ENCODE measurements at places on chromosomes 4 and X. TPM values are rescaled to one million over a fixed set of nuclear protein-coding genes. Genes with fewer than 3 reads are reported as not detected.

DNA sequence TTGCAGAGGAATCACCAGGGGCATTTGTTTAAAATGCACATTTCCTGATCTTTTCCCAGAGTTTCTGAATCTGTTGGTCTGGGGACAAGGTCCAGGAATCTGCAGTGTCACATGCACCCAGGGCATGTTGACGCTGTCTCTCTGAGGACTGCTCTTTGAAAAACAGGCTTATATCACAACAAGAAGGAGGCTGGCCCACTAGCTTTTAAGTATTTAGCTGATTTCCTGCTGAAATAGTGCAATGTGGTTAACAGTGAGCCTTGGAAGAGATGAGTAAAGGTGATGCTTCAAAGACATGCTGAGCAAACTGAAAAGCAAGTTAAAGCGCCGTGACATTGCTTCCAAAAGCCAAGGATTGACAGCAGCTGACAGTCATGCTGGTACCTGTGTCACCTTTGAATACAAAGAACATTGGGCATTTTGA, 18.6 kb upstream of the SEPSECS start:
- no peak for DNase-seq

The CXorf38 gene
- 17.9 TPM for total RNA-seq

The RP2 gene
- 8.1 TPM for total RNA-seq

- no peak for DNase-seq
Measured at GRCh38 chr4:99404595-99405287, 30.4 kb downstream of the ADH7 start.

- no peak for DNase-seq
Measured at GRCh38 chr4:128320656-128321055, 33.0 kb upstream of the PGRMC2 start.

GRCh38 chr4:168942985-168943384, 67.1 kb downstream of the CBR4 start:
- no peak for DNase-seq

DNA sequence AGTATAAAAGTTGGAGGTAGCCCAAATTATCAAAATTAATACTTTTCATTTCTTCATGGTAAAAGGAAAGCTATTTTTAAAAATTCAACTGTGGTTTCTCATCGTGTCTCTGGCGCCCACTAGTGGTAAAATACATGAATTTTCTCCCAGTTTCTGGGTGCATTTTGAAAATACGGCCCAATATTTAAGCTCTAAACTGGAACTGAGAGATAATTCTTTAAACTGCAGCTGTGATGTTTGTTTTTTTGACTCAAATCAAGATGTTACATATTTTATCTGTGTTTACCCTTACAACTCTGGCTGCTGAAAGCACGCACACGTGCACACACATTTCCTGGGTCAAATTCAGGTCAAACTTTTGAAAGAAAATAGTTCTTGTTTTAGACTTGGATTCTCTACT, 123.9 kb upstream of the ACSL4 start:
- no peak for DNase-seq

GRCh38 chrX:41705680-41706374, 17.1 kb downstream of the GPR34 start:
- DNase-seq = no peak

GRCh38 chrX:129790808-129791207, 11.1 kb downstream of the SASH3 start:
- DNase-seq = no peak

The CPZ gene
- total RNA-seq = 1.8 TPM

GRCh38 chr4:78710536-78710935, 65.6 kb upstream of the BMP2K start:
- no peak for DNase-seq

DNA sequence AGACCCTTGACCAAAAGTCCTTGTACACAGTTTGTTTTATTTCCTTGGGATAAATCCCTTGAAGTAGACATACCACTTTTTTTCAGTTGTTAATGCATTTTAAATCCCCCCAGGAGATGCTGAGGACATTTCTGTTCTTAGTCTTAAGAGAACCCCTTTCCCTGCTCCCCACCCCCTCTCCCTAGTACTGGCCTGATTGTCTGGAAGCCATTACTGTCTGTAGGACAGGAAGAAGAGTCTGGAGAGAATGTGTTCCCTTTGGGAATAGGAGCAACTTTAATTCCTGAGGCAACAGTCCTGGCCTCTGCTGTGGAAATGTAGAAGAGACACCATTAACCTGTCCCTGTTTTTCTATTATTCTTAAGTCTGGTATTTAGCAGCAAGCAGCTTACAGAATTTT, 52.3 kb upstream of the TMEM131L start:
- DNase-seq = no peak

DNA sequence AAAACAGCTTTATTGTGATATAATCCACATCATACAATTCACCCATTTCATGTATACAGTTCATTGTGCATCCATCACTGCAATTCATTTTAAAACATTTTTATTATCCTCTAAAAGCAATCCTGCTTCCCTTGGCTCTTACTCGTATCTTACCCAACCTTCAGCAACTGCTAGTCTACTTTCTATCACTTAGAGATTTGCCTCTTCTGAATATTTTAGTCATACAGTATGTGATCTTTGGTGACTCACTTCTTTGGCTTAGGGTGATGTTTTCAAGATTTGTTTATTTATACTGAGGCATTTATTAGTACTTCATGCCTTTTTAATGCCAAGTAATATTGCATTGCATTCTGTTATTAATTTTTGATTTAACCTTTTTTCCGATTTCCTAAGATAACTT, 15.0 kb upstream of the MSMO1 start:
- DNase-seq = no peak

- DNase-seq = no peak
Measured at GRCh38 chr4:18021470-18021719, 160 bp downstream of the LCORL start.

- peak; percentile 61 for DNase-seq
Measured at GRCh38 chr4:42568610-42569207, 88.2 kb downstream of the ATP8A1 start.

GRCh38 chr4:18860836-18861530, 839.4 kb upstream of the LCORL start:
- no peak for DNase-seq

The SCML2 gene
- total RNA-seq = 7.6 TPM

DNA sequence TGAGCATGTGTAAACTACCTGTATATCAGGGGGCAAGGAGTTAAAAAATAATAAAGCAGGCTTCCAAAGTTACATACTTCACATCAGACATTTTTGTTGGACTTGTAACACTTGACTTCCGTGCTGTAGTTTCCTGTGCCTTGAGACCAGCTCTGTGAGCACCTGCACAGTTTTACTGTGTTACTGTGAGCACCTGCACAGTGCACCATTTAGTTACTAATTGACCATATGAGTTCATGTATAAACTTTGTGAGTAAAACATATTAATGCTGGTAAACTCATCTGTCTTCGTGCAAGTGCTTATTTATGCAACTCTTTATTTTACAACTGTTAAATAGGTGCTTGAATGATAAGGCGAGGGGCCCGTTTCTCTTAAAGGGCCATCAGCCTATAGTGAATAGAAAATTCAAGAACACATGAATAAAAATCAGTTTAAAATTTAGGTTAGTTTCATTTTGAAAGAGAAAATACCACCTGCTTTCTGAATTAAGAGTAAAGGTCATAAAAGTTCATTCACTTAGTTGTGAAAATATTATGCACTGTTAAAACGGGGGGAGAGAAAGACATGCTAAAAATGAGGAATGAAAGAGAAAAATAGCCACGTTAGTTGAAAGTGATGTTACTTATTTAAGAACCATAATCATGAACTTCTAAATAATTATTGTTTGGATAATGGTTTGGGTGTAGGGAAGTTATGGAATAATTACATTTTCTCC, 42.4 kb downstream of the USP9X start:
- no peak for DNase-seq

- no peak for DNase-seq
Measured at GRCh38 chrX:75893281-75893680, 108.2 kb upstream of the MAGEE2 start.

- DNase-seq = no peak
Measured at GRCh38 chr4:80875642-80876041, 154.9 kb upstream of the BMP3 start.

GRCh38 chrX:53249408-53250042, 24.5 kb upstream of the KDM5C start:
- DNase-seq = no peak

The DMP1 gene
- total RNA-seq = not detected

The SSX2B gene
- total RNA-seq = not detected

- DNase-seq = no peak
Measured at GRCh38 chr4:78525559-78525958, 26.0 kb upstream of the ANXA3 start.

DNA sequence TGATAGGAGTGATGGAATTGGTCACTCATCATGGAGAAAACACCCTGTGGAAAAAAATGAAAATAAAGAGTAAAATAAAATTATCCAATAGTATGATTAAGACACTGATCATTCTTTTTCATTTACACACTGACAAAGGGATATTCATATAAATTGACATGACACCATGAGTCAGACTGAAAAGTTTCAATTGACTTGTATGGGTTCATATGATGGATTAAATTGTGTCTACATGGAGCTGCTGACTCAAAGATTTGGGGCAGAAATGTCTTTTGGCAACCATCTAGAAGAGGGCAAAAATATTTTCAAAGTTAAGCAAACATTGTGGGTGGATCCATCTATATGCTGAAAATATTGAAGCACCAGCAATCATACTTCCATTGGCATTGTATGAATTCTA, 153.4 kb upstream of the PPP3CA start:
- no peak for DNase-seq

DNA sequence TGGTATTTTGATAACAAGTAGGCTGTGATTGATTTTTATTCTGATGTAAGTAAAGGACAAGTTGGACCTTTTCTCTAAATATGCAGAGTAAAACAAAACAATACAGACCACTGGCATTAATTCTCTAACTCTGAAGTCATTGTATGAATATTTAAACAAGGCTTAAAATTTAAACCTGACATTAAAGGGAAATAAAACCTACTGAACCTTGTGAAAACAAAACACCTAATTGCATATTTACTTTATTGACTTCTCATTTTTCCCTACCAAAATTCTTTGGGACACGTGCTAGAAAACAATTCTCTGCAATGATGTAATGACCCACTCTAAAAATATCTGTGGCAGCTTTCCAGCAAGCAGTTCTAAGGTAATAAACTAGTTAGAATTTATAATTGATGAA, 369.7 kb upstream of the TRAM1L1 start:
- no peak for DNase-seq

The MAGEE1 gene
- total RNA-seq = 7.2 TPM

DNA sequence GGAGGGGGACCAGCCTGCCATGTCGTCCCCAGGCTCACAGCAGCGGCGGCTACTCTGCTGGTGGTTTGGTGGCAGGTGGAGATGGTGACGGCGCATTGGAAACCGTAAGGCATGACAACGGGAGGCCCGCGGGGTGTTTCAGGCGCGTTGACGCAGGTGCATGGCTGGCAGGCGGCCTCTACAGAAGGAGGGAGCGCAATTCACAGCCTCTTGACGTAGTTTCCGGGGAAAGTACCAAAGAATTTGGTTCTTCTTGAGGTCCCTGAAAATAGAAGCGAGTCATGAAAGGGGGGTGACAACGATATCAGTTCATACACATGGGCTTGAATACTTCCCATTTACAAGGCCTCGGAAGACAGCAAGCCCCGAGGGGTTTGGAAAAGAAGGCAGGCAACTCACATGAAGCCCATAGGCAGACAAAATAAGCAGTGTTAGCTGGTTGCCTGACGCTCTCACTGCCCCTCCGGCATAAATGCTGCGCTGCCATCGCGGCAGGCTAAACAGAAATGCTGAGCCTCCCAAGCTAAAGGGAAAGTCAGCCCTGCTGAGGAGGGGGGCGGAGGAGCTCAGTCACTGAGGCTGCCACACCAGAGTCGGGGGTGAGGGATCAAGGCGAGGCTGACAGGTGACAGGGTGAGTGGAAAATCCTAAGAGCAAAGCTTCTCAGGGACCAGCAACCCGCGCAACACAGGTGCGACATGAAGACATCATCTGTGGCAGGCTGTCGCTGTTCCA, 52.3 kb upstream of the PDLIM3 start:
- no peak for DNase-seq

The GYPB gene
- total RNA-seq = 2.8 TPM

The SPANXN3 gene
- not detected for total RNA-seq

The RHOH gene
- total RNA-seq = 1.6 TPM

DNA sequence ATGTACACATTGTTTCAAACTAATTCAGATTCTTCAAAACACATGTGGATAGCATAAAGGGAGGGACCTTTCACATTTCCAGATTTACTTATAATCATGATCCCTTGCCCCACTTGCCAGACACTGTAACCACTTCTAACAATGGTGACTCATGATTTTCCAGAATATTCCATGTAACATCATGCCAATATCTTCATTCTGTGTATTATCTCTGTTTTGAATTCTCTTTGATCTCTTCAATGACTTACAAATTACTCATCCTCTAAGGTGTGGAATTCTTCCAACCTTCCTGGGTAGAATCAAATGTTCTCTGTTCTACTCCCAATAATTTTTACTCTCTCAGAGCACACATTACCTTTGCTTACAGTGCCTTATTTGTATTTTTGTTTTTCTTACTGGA, 517.1 kb downstream of the PCDH7 start:
- no peak for DNase-seq

The PRSS12 gene
- total RNA-seq = 0.15 TPM

DNA sequence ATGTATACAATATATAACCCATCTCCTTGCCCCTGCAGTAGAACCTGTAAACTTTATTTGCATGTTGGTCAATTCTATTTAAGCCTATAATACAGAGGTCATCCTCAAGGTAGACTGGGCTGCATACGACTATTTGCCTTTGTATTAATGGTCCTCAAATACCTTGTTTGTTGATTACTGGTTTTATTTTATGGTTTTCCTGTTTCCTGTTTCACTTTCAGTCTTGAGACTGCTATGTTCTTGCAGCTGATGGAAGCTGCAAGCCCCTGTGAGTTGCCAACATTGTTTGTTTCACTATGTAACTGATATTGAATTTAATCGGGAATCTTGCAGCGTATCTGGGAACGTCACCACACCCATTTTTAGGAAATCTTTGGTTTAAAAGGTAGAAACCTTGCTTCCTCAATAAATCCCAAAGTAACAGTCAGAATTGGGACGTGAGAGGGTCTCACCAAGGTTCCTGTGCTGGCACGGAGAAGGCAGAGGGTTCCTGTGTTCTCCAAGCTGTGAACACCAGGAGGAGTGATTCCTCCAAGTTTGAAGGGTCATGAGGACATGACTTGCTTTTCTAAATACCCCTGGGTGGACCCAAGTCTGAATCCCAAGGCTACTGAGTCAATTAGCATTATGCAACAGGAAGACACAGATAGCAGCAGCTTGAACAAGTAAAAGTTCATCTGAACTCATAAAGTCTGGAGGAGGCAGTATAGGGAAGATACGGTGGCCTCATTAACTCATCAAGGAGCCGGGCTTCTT, 110.6 kb upstream of the PNPLA4 start:
- no peak for DNase-seq

DNA sequence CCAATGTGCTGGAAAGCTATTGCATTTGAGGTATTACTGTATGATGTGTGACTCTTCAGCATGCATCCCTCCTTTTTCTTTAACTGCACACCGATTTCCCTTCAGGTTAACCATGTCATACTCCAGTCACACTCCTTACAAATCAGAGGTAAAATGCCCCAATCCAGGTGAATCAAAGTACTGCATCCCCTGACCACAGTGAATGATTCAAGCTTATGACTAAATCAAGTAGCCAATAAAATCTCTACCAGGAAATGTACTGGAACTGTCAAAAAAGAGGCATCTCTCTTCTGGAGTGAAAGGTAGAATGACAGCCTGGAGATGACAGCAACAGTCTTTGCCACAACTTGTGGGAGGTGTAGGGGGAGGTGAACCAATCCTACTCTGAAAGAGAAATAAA, 10.4 kb downstream of the ADAMTS3 start:
- DNase-seq = no peak

All from uterus (tissue), 4 donors.